Cardiac atrium fibroblast (primary cell): ENCODE measurements at places on chromosomes 12 and 14. TPM values are rescaled to one million over a fixed set of nuclear protein-coding genes. Genes with fewer than 3 reads are reported as not detected.

The OTX2 gene
- not detected in 2 replicates for total RNA-seq

The KRT75 gene
- total RNA-seq: not detected in 2 replicates

The SLC7A8 gene
- 0.32 and 2.0 TPM in 2 replicates for total RNA-seq

The TSFM gene
- total RNA-seq: 15.5 and 25.4 TPM in 2 replicates

The KRT83 gene
- not detected in 2 replicates for total RNA-seq

The KRT79 gene
- total RNA-seq: not detected in 2 replicates

The LRRC9 gene
- total RNA-seq: not detected in 2 replicates

The TAS2R9 gene
- total RNA-seq: not detected in 2 replicates

The TRAF3 gene
- total RNA-seq: 11.0 and 27.1 TPM in 2 replicates

The RDH16 gene
- total RNA-seq: not detected in 2 replicates

The CIROP gene
- not detected in 2 replicates for total RNA-seq

The KRT78 gene
- not detected in 2 replicates for total RNA-seq

The NKX2-8 gene
- not detected in 2 replicates for total RNA-seq
